ENCODE measurements at places on chromosomes 7 and 10. TPM values are rescaled to one million over a fixed set of nuclear protein-coding genes. Genes with fewer than 3 reads are reported as not detected.

Gene RAMP3
- total RNA-seq = not detected

Gene SYCE1
- not detected for total RNA-seq

Gene CLEC5A
- not detected for total RNA-seq

Gene C10orf67
- total RNA-seq = 0.14 TPM

Gene VOPP1
- 68.7 TPM for total RNA-seq

Gene H2BK1
- not detected for total RNA-seq

Gene EGR2
- total RNA-seq = 0.14 TPM

Gene HELLS
- total RNA-seq = 4.4 TPM

Gene GPR37
- total RNA-seq = 3.8 TPM

All from smooth muscle cell of bladder (primary cell).